Left renal pelvis (tissue), 4 donors: ENCODE measurements at places on chromosomes 7 and 10.
A peak's percentile ranks its signal among the peaks of the same experiment; 100 is the strongest.

DNA sequence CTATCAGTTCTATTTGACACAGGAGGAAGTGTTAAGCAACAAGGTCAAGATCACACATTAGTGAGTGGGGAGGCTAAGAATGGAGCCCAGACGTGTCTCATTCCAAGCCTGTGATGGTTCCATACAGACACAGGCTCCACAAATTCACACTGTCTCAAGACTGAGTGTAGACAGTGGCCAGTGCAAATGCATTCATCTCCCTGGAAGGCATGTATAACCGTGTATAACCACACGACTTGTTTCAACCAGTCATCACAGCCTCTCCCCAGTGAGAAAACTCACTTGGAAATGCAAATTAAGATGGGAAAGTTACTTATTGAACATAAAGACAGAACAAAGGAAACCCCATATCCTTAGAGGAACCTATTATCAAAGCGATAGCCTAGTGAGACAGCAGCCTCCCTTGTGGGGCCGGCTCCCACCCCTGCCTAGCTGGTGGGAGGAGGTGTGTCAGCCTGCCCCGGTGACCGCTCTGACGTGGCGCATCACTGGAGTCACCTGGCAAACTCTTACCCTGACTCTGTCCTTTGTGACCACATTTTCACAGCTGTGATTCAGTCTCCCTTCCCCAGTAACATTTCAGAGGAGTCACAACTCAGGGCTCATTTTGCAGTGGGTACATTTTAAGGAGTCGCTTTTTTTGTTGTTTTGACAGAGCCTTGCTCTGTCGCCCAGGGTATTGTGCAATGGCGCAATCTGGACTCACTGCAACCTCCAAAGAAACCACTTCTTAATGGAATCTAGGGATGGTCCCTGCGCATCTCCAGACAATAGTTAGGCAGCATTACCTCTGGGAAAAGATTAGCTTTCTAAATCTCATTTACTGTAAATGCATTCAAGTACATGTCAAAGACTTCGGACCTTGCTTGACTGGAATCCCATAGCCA lies 126.6 kb upstream of the PARD3 start:
- no peak for DNase-seq

- no peak for DNase-seq
Measured at GRCh38 chr7:157464971-157465886, 128.4 kb downstream of the DNAJB6 start.

GRCh38 chr10:73495226-73495883 lies 469 bp downstream of the PPP3CB start:
- peak; percentile 49 for DNase-seq

DNA sequence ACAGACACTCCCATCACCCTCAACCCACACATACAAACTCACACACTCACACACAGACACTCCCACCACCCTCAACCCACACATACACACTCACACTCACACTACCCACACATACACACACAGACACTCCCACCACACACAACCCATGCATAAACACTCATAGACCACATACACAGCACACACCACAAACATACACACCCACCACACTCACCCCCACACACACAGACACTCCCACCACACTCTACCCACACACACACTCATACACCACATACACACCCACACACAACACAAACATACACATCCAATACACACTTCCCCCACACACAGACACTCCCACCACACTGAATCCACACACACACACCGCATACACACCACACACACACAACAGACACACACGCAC lies 521.2 kb downstream of the TCERG1L start:
- no peak for DNase-seq

DNA sequence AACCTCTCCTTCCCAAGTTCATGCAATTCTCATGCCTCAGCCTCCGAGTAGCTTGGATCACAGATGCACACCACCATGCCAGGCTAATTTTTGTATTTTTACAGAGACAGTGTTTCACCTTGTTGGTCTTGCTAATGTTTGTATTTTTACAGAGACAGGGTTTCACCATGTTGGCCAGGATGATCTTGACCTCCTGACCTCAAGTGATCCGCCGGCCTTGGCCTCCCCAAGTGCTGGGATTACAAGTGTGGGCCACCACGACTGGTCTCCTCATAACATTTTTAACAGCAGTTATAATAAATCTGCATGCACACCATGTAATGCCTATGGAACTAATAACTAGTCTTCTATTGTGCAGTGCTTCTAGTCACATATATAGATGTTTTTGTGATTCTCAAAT lies 123.8 kb upstream of the VKORC1L1 start:
- DNase-seq, result no peak

DNA sequence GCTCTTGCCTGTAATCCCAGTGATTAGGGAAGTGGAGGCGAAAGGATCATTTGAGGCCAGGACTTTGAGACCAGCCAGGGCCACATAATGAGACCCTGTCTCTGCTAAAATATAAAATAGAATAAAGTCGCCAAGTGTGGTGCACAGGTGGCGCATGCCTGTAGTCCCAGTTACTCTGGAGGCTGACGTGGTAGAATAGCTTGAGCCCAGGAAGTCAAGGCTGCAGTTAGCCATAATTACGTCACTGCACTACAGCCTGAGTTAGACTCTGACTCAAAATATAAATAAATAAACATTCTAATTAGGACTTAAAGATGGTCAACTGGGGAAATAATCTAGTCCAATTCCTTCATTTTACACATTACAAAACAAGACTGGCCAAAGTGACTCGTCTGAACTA lies 768 bp downstream of the CHCHD2 start:
- DNase-seq, result no peak

DNA sequence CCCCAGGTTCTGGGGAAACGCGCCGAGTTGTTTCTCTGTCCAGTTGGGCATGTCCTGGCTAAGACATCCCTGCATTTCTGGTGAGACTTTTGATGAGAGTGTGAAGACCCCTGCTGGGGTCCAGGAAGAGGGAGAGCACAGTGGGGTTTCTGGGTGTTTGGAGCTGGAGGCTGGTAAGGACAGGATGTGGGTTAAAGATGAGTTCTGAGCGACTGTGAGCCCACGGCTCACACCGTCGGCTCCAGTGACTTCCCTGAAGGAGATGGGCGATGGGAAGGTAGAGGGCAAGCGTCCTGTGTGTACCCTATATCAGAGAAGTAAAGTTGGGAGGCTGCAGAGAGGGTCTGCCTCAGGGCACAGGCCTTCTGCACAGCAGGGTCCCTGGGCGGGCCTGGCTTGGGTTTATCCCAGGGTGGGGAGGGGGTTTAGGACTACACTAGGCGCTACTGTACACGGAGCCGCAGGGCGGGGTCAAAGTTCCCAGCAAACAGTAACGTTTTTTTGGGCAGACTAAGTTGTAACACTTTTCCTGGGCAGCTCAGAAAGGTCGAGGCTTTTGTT lies 3.6 kb downstream of the EMX2 start:
- DNase-seq, result no peak

- no peak for DNase-seq
Measured at GRCh38 chr7:11895337-11895736, 63.3 kb upstream of the THSD7A start.

DNA sequence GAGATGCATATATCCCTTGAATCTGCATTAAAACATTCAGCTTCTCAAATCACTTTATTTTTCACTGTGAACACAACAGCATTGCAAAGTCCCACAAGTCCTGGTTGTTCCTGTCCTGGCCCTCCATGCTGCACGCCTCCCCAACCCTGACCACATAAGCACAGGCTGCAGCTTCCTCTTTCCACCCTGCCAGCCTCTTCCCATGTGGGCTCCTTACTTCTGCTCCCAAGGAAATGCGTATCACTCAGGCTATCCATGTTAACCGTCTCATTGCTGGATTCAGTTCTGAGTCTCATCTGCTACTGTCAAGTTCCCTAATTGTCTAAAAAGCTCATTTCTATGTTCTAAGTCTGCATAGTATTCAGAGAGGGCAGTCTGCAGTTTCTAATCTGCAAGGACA lies 89.7 kb upstream of the ZPBP start:
- DNase-seq, result no peak

DNA sequence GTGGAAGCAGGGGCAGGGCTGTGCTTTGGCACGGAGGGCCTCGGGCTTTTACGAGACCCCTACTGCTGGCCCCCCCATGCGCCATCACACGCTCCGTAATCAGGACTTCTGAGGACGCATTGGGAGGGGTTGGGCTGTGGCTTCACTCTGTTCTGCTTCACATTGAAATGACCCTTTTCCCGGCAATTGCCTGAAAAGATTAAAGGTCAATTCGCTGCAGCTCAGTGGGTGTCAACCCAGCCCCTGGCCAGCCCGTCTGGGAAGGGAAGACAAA lies 41.7 kb upstream of the UBE3C start:
- no peak for DNase-seq

DNA sequence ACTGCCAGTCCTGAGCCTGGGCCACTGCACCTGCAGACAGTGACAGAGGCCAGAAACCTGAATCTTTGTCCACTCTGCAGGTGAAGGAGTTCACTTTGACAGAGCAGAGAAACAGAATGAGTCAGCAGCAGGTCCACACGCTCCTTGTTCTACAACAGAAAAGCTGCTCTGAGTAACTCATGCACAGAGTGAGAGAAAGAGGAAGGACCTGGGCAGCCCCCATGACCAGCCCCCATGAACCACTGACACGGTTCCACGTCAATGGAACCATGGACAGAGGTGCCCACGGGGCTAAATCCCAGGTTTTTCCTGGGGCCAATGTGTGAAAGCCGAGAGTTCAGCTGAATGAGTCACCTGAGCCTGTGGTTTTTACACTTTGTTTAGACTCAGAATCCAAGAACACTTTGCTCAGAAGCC lies 40.8 kb upstream of the CTBP2 start:
- no peak for DNase-seq

DNA sequence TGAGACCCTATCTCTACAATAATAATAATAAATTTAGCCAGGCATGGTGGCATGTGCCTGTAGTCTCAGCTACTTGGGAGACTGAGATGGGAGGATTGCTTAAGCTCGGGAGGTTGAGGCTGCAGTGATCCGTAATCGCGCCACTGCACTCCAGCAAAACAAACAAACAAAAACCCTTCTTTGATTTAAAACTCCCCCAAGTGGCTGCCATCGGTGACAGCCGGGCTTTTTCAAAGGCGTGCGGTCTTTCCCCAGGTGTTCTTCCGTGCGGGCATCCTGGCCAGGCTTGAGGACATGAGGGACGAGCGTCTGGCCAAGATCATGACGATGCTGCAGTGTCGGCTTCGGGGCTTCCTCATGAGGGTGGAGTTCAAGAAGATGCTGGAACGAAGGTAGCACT lies 1.9 kb upstream of the MYH16 start:
- DNase-seq, result no peak

DNA sequence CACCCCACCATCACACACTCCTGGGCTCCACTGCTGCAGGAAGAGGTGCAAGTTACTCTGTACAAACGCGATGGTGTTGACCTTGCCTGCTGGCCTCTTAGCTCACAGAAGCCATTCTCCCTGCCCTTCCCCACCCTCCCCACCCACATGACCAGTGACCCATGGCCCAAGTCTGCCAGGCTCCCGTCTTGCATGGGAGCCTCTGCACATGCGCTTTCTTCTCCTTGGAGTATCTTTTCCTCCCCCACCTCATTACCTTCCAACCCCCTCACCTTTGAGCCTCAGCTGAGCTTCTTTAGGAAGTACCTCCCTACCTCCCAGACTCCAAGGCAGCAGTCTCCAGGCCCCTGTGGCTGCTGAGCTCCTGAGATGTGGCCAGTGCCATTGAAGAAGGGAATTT lies 337.7 kb upstream of the ZNF32 start:
- DNase-seq, result no peak

GRCh38 chr10:63608511-63608910 lies 87.3 kb downstream of the REEP3 start:
- DNase-seq, result no peak

DNA sequence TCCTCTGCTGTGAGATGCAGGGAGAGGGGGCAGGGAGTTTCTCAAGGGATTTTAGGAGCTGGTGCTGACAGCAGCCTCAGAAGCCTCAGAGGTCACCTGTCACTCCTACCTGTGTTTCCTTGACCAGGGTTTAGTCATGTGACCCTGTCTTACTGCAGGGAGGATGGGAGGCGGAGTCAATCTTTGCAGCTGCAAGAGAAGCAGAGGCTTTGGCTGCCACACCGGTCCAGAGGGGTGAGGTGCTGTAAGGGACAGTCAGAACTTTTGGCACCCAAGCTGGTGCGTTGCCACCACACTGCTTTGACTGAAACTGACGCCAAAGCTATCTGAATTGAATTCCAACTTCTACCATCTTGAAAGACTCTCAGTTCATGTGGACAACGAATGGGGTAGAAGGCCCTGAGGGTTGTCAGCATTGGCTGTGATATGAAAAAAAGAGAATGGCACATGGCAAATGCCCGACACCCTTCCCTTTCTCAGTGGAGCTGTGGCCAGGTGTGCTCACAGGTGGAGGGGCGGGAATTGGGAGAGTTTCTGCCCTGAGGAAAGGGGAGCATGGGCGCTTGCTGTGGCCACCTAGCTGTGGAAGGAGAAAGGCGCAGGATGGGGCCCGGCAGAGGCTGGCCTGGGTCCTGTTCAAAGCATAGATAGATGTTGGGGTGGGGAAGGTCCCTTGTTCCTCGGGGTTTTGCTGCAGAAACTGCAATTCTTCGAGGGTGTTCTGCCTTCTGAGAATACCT lies 69.3 kb downstream of the ARHGAP22 start:
- no peak for DNase-seq

DNA sequence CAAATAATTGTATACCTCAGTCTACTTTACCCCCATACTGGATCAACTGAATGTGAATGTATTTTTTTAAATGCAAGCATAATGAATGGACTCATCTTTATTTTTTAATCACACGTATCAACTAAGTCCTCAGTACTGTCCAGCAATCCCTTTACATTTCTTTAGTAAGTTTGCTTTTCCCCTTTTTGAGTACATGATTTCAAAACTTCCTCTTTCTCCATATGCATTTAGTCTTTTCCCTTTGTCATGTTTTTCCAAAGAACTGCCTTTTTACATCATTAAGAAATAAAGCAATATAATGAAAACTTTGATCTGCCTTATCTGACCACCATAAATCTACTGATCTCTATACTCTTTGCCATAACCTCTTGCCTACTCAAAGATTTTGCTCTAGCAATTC lies 182.5 kb upstream of the AKR1E2 start:
- DNase-seq, result no peak

GRCh38 chr7:44066494-44067063 lies 1.2 kb upstream of the PGAM2 start:
- DNase-seq, result no peak

DNA sequence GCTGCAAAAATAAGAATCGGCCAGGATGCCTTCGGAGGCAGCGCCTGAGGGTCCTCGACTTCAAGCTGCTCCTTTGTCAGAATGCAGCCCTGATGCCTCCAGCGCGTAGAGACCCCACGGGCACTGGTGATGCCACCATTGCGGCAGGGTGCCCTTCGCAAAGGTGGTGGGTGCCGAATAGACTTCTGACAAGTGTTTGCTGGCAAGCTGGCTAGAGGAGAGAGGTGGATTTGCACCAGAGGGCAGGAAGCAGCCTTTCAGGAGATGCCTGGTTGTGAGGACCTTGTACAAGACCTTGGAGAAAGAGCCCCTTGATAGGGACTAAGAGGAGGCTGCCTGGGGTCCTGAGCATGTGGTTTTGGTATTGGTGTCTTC lies 103.2 kb upstream of the PPIF start:
- no peak for DNase-seq
